Breast epithelium (tissue), 4 donors: ENCODE measurements at places on chromosomes 2 and 18. TPM values are rescaled to one million over a fixed set of nuclear protein-coding genes. Genes with fewer than 3 reads are reported as not detected.

SDC1 gene
- total RNA-seq = 51.8 TPM

CGREF1 gene
- total RNA-seq = 16.4 TPM

DCDC2C gene
- 0.59 TPM for total RNA-seq

LBH gene
- 153 TPM for total RNA-seq

TMEM185B gene
- 18.1 TPM for total RNA-seq

GRCh38 chr2:146412625-146413024 lies 1432.2 kb upstream of the ACVR2A start:
- DNase-seq = no peak

DNA sequence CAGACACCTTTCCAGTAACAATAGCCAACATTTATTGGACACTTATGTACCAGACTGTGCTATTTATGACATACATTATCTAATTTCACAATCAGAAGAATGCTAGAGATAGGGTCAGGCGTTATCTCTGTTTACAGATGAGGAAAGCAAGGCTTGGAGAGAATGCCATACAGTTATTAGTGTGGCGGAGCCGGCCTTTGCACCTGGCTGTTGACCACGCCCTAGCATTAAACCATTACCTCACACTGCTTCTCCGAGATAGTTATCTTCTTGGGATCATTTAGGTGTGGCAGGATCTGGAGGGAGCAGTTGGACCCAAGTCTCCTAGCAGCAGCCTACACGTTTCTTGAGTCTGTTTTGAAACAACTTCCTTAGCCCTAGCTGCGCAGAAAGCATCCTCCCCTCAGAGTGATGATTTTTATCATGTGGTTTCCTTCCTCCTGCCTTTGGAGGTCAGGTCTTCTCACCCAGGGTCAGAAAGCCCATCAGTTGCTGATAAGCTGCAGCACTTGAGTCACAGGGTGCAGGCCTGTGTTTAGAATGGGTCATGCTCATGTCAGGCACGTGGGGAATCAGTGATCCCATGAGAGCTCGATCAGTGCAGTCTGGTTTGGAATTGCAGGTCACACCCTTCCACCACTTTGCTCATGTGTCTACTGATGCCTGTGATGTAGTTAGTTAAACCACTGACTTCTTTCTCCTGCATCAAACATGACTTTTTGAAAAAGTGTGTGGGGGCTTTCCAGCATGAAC lies 118.2 kb downstream of the SPTBN1 start:
- no peak for DNase-seq

DNA sequence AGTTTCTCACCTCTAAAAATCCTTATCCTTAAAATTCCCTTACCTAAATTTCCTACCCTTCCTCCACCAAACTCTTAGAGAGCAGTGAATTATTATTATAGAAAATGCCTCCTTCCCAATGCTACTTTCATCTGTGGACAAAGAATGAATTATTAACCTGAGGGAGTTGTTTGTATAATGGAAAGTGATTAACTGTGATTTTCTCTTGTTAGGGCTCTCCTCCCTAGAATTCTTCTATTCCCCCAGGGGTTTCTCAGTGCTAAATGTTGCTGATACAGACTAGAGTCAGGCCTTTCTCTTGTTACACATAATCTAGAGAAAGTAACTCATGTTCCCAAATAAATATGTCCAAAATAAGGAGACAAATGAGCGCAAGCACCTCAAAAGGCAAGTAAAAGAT lies 23.3 kb downstream of the EPB41L5 start:
- DNase-seq = no peak

- DNase-seq = no peak
Observed at GRCh38 chr2:237527766-237528165, 38.6 kb upstream of the PRLH start.

DNA sequence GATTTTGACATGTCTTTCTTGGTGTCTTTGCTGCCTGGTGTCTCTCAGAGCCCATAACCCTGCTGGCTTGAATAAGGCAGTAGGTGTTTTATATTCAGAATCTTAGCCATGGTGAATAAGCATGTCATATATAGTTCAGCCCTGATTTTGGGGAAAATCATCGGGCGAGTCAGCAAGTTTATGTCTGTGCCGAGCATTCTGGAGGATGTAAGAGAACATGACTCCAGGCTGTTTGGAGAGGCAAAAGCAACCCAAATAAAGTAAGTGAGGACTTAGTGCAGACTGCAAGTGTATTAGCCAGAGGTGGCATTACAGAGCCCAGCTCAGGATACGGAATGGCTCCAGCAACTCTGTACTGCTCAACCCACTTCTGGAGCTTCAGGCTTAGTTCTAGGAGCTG lies 50.3 kb downstream of the TCF7L1 start:
- no peak for DNase-seq

DNA sequence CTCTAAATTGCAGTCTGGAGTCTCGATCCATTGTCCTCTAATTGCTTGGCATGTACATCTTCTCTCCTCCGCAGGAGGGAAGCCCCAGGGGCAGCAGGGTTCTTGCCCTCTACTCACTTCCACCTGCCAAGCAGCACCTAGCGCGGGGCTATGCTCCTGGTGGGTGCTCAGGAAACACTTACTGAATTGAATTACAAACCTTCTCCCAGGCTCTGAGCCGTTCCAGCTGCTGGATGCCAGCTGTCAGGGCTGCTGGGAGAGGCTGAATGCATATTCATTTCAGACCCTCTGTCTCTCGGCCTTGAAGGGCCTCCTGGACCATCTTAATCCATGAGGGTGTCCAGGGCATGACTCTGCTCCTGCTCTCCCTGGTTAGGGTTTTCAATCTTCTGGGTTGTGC lies 94.0 kb downstream of the CELF4 start:
- DNase-seq = no peak

DNA sequence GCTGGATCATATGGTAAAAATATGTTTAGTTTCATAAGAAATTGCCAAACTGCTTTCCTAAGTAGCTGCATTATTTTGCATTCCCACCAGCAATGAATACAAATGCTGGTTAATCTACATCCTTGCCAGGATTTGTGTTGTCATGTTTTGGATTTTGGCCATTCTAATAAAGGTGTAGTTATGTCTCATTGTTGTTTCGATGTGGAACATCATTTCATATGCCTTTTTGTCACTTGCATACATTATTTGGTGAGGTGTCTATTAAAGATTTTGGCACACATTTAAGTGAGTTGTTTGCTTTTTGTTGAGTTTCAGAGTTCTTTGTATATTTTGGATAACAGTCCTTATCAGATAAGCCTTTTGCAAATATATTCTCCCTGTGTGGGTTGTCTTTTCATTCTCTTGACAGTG lies 299.2 kb upstream of the TFPI start:
- DNase-seq = no peak

DNA sequence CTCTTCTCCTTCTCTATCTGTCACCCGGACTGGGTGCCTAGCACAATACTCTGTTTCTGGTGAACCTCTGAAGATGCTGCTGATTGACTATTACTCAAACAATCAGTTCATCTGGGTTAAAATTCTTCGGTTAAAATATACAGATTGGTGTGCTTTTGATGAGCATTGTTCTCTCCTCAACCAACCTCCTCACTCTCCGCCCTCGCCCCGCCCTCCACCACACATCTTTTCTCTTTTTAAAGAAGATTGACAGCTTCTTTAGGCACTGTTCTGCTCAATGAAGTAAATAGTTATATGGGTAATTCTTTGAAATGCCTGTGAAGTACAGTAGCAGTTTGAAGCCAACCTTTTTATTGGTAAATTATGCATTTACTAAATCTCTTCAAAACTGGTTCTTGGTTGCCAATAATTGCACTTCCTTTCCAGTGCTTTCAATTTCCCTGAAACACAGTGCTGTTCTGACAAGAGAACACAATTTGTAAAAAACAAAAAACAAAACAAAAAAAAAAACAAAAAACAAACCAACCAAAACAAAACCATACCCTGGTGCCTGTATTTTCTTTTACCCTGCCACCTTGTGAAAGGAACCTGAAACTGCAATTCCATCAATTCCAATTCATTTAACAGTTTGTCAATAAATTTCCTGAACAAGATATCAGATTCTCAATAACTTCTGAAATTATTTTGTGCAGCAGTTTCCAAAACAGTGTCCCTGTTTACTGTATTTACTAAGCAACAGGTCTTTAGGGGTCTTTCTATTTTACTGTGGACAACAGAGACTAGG lies 188.6 kb downstream of the LRP1B start:
- no peak for DNase-seq

- DNase-seq = no peak
Observed at GRCh38 chr2:9212661-9213411, 6.2 kb downstream of the ASAP2 start.

DNA sequence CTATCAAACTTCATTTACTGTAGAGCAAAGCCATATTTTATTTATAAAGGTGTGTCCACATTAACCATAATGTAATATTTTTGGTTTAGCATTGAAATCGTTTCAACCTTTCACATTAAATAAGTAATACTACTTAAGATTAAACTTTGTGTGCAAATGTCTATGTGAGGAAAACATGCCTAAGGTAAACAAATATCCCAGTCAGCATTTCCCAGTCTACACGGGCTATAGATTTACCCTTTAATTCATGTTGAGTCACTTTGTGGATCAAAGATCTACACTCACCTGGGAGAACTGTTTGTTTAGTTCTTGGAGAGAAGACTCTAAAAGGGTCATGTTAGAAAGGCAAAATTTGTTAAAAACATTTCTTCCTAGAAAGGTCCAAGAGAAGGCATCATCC lies 89.1 kb downstream of the ABCA12 start:
- DNase-seq = no peak

DNA sequence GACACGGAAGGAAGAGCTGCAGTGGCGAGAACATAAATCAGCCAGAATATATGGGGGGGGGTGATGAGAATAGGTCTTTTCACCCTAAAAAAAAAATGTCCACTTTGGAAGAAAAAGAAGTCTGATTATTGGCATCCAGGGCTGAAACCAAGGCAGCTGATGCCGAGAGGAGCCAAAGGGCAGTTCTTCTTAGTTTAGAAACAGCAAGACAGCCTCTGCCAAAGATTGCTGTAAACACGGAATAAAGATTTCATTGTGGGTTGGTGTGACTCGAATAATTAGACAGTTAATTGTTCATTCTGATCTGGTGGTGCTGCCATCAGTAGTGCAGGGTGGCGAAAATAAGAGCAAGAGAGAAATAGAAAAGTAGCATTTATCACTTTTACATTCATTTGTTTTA lies 3.5 kb downstream of the CDH20 start:
- no peak for DNase-seq

- DNase-seq = no peak
Observed at GRCh38 chr2:64976276-64976675, 12.9 kb upstream of the SLC1A4 start.
